ENCODE measurements at places on chromosomes 6 and 20.

- no peak for DNase-seq
Observed at GRCh38 chr6:25486550-25486949, 165.5 kb upstream of the SCGN start.

- DNase-seq: no peak
Observed at GRCh38 chr6:135105710-135106109, 51.1 kb upstream of the HBS1L start.

GRCh38 chr6:166929542-166930189 is 26.7 kb downstream of the RNASET2 start:
- DNase-seq: no peak

- DNase-seq: no peak
Observed at GRCh38 chr6:25042036-25042521, 106.3 kb upstream of the RIPOR2 start.

DNA sequence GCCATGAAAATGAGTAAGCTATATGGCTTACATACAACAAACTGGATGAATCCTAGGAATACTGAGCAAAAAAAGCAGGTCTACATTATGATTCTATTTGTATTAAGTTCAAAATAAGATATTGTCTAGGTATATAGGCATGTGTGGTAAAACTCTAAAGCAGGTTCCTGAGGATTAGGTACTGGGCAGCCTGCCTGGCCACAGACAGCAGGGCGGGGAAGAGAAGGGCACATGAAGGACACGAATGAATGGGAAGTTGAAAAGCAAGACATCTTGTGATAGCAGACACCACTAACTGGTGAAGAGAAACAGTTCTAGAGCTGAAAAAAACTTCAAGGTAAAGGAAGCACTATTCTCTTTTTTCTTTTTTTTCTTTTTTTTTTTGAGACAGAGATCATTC is 72.6 kb upstream of the SLC4A11 start:
- no peak for DNase-seq

GRCh38 chr20:13744352-13744751 is 40.4 kb downstream of the ESF1 start:
- peak; percentile 28 for DNase-seq

DNA sequence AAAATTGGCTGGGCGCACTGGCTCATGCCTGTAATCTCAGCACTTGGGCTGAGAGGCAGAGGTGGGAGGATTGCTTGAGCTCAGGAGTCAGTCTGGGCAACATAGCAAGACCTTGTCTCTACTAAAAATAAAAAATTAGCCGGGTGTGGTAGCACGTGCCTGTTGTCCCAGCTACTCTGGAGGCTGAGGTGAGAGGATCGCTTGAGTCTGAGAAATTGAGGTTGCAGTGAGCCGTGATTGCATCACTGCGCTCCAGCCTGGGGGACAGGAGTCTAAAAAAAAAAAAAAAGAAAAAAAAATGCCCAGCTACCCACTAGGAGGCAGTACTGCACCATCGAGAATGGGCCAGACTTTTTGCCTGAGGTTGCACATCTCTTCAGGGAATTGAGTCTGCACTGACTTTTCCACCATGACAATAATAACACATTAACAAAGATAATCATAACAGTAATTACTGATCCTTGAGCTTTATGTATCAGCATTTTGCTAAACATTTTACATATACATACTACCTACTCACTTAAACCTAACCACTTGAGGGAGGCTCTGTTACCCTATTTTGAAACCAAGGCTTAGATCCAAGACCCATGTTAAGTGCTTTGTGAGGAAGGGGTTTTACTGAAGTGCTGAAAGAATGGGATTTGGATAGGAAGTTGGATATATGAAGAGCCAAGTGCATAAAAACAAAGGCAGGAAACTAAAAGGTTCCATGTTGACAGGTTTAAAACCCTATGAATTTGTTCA is 21.0 kb downstream of the SRSF3 start:
- peak; percentile 58 for DNase-seq

DNA sequence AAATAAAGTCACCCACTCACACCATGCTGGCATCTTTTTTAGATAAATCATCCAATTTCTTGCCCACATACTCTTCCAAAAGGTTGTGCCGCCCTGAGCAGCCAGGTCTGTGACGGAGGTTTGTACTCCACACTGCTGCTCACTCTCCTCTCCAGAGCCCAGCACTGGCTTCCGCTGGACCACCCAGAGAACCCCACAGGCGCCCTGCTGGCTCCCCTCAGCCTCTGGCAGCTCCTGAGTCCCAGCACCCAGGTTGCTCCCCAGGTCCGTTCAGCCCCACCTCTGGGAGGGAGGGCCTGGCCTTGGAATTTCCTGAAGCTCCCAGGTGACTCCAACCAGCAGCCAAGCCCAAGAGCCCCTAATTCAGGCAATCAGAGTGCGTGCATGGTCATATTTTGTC is 131.7 kb upstream of the CST7 start:
- no peak for DNase-seq

DNA sequence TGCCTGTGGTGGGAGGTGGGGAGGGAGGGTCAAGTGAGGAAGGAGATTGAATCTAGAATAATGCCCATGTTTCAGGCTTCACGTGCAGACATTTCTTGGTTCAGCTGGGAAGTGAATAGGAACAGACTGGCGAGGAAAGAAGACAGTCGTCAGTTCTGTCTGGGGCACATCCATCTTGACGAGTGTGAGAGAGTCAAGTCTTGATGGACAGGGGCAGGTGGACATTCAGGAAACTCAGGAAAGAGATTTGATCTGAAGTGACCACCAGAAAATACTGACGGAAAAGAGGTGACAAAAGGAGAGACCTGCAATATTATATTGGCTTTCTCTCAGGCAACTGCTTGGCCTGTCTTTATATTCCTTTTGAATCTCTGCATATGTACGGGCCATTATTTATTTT is 68.6 kb downstream of the ESR1 start:
- no peak for DNase-seq

DNA sequence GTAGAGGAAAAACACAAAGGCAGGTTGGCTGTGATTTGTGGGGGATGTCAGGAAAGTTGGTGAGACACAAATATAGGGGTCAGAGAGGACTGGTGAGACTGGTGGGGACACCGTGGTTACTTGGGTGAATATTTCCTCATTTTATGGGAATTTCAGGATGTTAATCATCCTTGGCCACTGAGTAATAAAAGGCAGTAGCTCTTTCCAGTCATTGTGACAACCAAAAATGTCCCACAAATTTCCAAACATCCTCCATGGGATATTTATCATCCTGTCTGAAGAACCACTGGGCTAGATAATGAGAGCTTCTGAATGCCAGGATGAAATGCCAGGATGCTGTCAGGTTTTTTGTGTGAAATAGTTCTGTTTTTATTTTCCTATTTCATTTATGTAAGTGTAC is 374.1 kb downstream of the CD109 start:
- DNase-seq: peak; percentile 83

- no peak for DNase-seq
Observed at GRCh38 chr6:134424798-134425170, 106.9 kb upstream of the SGK1 start.

DNA sequence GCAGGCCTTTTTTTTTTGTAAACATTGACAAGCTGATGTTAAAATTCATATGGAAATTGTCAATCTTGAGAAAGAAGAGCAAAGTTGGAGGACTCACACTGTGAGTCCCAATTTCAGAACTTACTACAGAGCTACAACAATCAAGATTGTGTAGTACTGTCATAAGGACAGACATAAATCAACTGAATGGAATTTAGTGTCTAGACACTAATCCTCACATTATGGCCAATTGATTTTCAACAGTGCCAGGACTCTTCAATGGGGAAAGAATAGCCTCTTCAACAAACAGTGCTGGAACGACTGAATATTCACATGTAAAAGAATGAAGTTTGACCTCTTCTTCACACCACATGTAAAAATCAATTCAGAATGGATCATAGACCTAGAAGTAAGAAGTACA is 60.8 kb downstream of the TGM2 start:
- no peak for DNase-seq

GRCh38 chr6:106110164-106110826 is 24.2 kb downstream of the PRDM1 start:
- no peak for DNase-seq

DNA sequence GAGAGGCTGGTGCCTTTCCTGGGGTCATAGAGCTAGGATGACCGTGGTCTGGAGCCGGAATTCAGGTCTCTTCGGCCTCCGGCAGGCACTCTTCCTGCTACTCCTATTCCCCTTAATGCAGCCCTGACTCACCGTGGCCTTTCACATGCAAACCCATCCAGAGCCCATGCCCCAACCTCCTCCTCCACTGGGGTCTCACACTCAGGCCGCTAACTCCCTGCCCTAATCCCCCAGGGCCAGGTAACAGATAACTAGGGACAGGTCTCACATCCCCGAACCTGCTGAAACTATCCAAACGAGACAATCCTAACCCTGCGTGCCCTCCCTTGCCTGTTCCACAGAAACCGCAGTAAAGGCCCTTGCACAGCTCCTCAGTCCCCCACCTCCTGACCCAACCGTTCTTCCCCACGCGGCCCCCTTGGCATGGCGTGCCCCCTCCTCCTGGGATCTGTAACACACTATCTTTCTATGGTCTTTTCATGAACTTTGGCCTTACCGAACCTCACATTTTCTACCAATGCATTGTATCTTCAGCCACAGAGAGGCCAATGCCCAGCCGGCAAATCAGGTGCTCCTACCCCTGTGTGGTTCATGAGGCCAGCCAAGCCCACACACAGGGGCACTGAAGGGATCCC is 245.4 kb upstream of the EXOC2 start:
- no peak for DNase-seq

GRCh38 chr6:12336121-12336971 is 46.2 kb downstream of the EDN1 start:
- no peak for DNase-seq

- DNase-seq: no peak
Observed at GRCh38 chr20:31818376-31818908, 714 bp upstream of the MYLK2 start.

- DNase-seq: no peak
Observed at GRCh38 chr20:44962483-44962882, 2.3 kb upstream of the TOMM34 start.

GRCh38 chr6:72702421-72702820 is 80.6 kb downstream of the KCNQ5 start:
- DNase-seq: no peak

DNA sequence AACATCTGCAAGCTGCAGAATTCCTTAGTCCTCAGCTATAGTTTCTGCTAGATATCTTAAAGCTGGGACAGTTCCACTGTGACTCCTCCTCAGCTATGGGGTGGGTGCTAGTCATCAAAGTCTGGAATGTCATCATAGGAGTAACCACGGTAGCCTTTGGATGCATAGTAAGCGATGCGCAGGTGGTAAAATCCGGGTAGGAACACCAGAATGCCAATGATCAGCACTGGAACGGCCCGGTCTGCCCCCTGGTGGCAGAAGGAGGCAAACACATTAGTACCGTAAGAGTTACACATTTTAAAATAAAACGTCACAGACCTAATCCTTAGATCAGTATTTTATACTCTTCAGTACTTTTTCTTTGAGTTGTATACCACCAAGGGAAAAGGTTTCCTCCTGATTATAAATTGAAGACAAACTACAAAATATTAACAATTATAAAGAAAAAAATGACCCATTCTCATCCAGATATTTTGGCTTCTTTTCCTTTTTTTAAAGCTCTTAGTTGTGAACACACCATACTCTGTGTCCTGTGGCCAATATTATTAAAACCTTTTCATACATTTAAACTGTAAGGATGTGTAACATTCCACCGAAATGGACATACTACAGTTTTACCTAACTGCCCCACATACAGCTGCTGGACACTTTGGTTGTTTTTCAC is 18.9 kb downstream of the PCNA start:
- DNase-seq: peak; percentile 57

- no peak for DNase-seq
Observed at GRCh38 chr6:107607116-107607515, 117.2 kb downstream of the SOBP start.

GRCh38 chr20:63756648-63756991 is 17.0 kb downstream of the SLC2A4RG start:
- DNase-seq: no peak

GRCh38 chr20:19649041-19649440 is 109.0 kb upstream of the RIN2 start:
- DNase-seq: no peak

GRCh38 chr20:60976139-60976538 is 275.9 kb upstream of the CDH4 start:
- no peak for DNase-seq

DNA sequence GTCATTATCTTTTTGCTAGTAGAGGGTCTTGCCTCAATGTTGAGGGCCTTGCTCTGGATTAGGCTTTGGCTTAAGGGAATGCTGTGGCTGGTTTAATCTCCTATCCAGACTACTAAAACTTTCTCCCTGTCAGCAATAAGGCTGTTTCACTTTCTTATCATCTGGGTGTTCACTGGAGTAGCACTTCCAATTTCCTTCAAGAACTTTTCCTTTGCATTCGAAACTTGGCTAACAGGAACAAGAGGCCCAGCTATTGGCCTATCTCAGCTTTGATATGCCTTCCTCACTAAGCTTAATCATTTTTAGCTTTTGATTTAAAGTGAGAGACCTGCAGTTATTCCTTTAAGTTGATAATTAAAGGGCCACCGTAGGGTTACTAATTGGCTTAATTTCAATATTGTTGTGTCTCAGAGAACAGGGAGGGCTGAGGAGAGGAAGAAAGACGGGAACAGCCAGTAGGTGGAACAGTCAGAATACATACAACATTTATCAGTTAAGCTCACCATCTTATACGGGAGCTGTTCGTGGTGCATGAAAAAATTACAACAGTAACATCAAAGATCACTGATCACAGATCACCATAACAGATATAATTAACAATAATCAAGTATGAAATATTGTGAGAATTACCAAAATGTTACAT is 186.7 kb downstream of the PTPRK start:
- no peak for DNase-seq

DNA sequence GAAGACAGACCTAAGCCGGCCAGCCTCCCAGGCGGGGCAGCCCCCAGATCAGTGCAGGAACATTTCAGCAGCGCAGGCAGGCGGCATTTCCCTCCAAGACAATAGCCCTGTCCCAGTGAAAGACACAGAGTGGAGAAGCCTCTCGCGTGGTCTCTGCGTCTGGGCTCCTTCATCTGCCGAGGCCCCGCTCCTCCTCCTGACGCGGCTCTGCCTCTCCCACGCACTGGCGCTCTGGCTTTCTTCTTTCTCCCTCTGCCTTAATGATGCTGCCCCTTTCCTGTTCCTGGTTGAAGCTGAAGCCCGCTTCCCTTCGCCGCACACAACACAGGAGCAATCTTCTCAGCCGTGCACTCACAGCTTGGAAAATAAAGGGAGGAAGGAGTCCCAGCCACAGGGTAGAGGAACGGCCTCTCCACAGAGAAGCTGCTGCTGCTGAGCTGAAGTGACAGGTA is 347.5 kb downstream of the CDH4 start:
- DNase-seq: no peak
